ENCODE measurements at places on chromosomes 2 and 18. TPM values are rescaled to one million over a fixed set of nuclear protein-coding genes. Genes with fewer than 3 reads are reported as not detected.

Gene POTEI
- not detected for total RNA-seq

Gene FER1L5
- not detected for total RNA-seq

Gene NR4A2
- 21.9 TPM for total RNA-seq

Gene ECEL1
- total RNA-seq, result not detected

Gene LOXHD1
- total RNA-seq, result not detected

Gene HOXD4
- not detected for total RNA-seq

Gene OSBPL6
- 1.6 TPM for total RNA-seq

Gene TMSB10
- total RNA-seq, result 1,121 TPM

Gene RNF152
- total RNA-seq, result 0.38 TPM

Gene SCYGR7
- total RNA-seq, result not detected

Gene APOB
- total RNA-seq, result not detected

Gene C2orf80
- total RNA-seq, result not detected

Gene MYO1B
- total RNA-seq, result 4.6 TPM

Gene AQP4
- not detected for total RNA-seq

DNA sequence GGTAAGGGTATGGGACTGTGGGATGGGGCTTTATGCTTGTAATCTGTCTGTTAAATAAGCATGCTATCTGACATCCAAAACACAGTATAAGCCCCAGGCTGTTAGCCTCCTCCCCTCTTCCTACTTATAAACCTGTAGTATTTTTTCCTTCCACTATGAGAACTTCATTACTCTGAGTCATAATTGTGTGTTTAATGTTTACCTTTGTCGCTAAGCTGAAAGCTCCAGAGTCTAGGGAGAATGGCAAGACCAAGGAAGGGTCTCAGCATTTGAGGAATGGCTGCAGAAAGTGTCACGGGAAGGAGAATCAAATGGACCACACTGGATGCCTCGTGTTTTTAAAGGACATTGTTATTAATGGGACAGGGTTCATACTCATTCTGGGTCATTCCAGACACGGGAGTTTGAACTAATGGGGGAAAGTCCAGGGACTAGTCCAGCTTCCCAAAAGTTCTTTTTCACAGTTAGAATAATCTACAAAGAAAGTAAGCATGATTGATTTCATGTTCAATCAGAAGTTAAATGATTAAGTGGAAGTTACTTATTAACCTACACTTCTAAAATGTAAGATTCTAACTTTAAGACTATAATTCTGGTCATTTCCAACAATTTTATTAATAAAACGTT is 292.2 kb downstream of the AFF3 start:
- H3K27ac ChIP-seq, result no peak overlapping the region
- no peak overlapping the region for H3K4me3 ChIP-seq
- no peaks in the 10 kb centered on the region for H3K36me3 ChIP-seq

GRCh38 chr2:15115776-15116175 is 445.4 kb downstream of the NBAS start:
- no peaks in the 10 kb centered on the region for H3K4me1 ChIP-seq
- no peak for DNase-seq
- H3K27me3 ChIP-seq, result no peaks in the 10 kb centered on the region
- no peak overlapping the region for H3K4me3 ChIP-seq
- no peak overlapping the region for H3K27ac ChIP-seq
- H3K36me3 ChIP-seq, result no peaks in the 10 kb centered on the region

GRCh38 chr2:131037398-131038257 is 55.6 kb downstream of the FAM168B start:
- H3K4me1 ChIP-seq, result peaks cover 43% of the 10 kb centered on the region
- no peak for DNase-seq
- no peak overlapping the region for H3K4me3 ChIP-seq
- H3K27ac ChIP-seq, result no peak overlapping the region
- peaks cover 4% of the 10 kb centered on the region for H3K27me3 ChIP-seq
- H3K36me3 ChIP-seq, result no peaks in the 10 kb centered on the region

- H3K27me3 ChIP-seq, result no peaks in the 10 kb centered on the region
- no peak for DNase-seq
- peak overlapping the region; percentile 72 for H3K27ac ChIP-seq
These were observed 211.0 kb downstream of the TGIF1 start for GRCh38 chr18:3660739-3661515.

GRCh38 chr2:118970396-118971135 is 28.6 kb downstream of the MARCO start:
- no peak overlapping the region for H3K4me3 ChIP-seq
- H3K27ac ChIP-seq, result no peak overlapping the region
- no peak for DNase-seq

GRCh38 chr2:192155511-192156118 is 39.1 kb downstream of the TMEFF2 start:
- H3K27ac ChIP-seq, result no peak overlapping the region
- DNase-seq, result no peak
- H3K36me3 ChIP-seq, result no peaks in the 10 kb centered on the region
- no peak overlapping the region for H3K4me3 ChIP-seq
- no peaks in the 10 kb centered on the region for H3K4me1 ChIP-seq

DNA sequence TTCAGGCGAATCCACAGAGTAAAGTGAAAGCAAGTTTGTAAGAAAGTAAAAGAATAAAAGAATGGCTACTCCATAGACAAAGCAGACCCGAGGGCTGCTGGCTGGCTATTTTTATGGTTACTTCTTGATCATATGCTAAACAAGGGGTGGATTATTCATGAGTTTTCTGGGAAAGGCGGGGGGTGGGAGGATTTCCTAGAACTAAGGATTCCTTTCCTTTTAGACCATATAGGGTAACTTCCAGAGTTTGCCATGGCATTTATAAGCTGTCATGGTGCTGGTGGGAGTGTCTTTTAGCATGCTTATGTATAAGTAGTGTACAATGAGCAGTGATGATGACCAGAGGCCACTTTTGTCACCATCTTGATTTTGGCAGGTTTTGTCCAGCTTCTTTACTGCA is 59.8 kb downstream of the SLC4A3 start:
- no peak overlapping the region for H3K27ac ChIP-seq
- H3K36me3 ChIP-seq, result no peaks in the 10 kb centered on the region
- no peak overlapping the region for H3K4me3 ChIP-seq
- H3K4me1 ChIP-seq, result peaks cover 4% of the 10 kb centered on the region

DNA sequence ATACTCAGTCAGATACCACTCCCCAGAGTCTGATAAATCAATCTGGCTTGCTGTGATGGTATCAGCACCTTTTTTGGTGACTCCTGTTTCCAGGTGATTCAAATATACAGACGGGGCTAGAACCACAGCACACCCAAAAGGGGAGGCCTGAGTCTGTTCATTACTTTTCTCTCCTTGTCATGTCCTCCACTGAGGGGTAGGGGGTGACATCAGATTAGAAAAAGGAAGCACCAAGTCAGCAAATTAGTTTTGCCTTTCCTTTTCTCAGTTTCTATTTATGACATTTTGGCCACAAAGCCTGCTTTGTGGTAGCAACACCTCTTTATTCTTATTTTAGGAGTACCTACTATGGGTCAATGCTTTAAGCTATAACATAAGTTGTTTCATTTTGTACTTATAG is 127.4 kb downstream of the CCDC102B start:
- H3K4me3 ChIP-seq, result no peak overlapping the region
- H3K36me3 ChIP-seq, result no peaks in the 10 kb centered on the region
- H3K4me1 ChIP-seq, result no peaks in the 10 kb centered on the region
- H3K27ac ChIP-seq, result no peak overlapping the region
- no peak for DNase-seq

DNA sequence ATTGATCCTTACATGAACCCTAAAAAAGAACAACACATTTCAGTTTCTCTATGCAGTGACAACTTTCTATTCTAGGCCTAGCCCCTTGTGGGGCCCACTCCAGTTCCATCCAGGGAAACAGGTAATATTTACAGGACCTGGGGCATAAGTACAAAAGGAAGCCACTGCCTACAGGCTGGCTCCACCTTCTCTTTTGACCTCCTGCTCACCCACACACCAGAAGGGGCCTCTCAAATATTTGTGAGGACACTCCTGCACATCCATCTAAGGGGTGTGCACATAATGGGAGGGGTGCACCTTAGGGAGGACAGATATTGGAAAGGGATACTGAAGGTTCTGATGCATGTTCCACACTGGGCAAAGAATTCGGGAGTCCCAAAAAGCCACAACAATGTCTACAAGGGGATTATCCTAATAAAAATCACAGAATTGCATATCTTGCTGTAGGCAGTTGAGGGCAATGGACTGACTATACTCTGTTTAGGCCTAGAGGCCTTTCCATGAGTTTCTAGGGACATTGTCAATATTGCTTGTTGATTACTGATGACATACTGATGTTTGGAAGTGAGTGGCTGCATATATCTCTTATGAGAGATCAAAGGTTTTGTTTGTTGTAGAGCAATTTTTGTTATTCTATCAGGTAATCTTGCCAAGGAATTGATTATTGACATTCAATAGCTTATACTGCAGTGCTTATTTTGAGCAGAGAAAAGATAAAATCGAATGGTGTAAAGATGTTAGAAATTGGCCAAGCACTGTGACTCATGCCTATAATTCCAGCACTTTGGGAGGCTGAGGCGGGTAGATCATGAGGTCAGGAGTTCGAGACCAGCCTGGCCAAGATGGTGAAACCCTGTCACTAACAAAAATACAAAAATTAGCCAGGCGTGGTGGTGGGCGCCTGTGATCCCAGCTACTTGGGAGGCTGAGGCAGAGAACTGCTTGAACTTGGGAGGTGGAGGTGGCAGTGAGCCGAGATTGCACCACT is 23.8 kb upstream of the HNRNPA3 start:
- H3K27ac ChIP-seq, result no peak overlapping the region
- H3K4me3 ChIP-seq, result no peak overlapping the region
- no peaks in the 10 kb centered on the region for H3K36me3 ChIP-seq
- no peaks in the 10 kb centered on the region for H3K4me1 ChIP-seq

DNA sequence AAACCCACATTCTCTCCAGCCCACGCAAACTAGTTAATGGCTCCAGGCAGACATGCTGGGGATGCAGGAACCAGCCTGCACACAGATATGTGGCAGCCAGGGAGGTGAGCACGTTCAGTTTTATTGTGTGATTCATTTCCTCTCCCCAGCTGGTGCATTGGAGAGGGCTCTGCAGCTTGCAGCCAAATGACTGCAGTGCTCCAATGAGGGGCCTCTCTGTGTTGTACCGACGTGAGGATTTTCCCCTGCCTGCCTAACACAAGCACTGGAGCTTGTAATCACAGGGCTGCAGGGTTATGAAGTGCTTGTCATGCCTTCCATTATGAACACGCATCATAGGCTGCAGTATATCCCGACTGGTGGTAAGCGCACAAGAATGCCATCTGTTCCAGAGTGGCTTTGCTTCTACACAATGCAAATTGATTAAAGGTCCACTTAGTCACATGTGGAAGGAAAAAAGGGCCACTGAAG is 92.3 kb upstream of the THUMPD2 start:
- H3K4me1 ChIP-seq, result no peaks in the 10 kb centered on the region
- no peak overlapping the region for H3K27ac ChIP-seq
- no peaks in the 10 kb centered on the region for H3K36me3 ChIP-seq
- no peak overlapping the region for H3K4me3 ChIP-seq

GRCh38 chr2:151230627-151231140 is 31.0 kb downstream of the RBM43 start:
- DNase-seq, result no peak
- H3K36me3 ChIP-seq, result no peaks in the 10 kb centered on the region
- no peak overlapping the region for H3K27ac ChIP-seq

DNA sequence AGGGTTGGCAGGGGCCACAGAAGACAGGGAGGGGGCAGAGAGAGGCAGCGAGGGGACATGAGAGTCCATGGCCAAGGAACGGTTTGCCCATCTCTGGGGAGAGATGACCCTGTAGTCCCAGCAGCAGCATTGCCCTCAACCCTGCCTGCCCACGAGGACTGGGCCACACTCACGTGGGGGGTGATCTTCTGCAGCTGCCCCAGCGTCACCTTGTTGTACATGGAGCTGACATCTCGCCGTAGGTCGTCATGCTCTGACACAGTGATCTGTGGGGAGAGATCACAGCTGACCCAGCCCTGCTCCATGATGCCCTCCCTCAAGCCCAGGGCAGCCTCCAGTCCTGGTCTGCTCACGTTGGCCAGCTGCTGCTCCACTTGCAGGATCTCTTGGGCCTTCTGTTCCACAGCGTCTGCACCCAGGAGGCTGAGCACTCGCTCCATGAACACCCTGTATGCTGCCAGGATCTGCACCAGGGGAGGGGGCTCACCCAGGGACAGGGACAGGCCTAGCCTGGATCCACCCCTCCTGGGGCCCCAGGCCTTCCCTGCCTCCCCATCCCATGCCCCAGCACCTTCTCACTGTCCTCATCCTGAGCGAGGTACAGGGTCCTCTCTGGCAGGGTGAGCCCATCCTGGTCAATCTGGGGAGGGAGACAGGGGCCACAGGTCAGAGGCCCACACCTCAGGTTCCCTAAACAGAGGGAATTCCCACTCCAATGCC is 2.8 kb downstream of the ECEL1 start:
- H3K4me1 ChIP-seq, result no peaks in the 10 kb centered on the region
- H3K4me3 ChIP-seq, result no peak overlapping the region
- no peak overlapping the region for H3K27ac ChIP-seq
- H3K27me3 ChIP-seq, result no peaks in the 10 kb centered on the region
- no peak for DNase-seq

GRCh38 chr2:170213651-170214050 is 35.7 kb downstream of the MYO3B start:
- no peaks in the 10 kb centered on the region for H3K27me3 ChIP-seq
- H3K4me1 ChIP-seq, result no peaks in the 10 kb centered on the region
- no peak overlapping the region for H3K27ac ChIP-seq
- DNase-seq, result no peak

GRCh38 chr18:4842751-4843150 is 354.3 kb downstream of the AKAIN1 start:
- DNase-seq, result no peak
- H3K27ac ChIP-seq, result no peak overlapping the region

GRCh38 chr2:143954844-143955243 is 565.1 kb downstream of the ZEB2 start:
- H3K36me3 ChIP-seq, result no peaks in the 10 kb centered on the region
- no peaks in the 10 kb centered on the region for H3K4me1 ChIP-seq
- no peaks in the 10 kb centered on the region for H3K27me3 ChIP-seq
- no peak overlapping the region for H3K4me3 ChIP-seq
- no peak overlapping the region for H3K27ac ChIP-seq

- no peak overlapping the region for H3K4me3 ChIP-seq
- DNase-seq, result no peak
- no peak overlapping the region for H3K27ac ChIP-seq
These were observed 70.5 kb downstream of the PSMG2 start for GRCh38 chr18:12773369-12773768.

GRCh38 chr2:106563195-106563594 is 76.0 kb downstream of the CD8B2 start:
- H3K27me3 ChIP-seq, result no peaks in the 10 kb centered on the region
- H3K36me3 ChIP-seq, result no peaks in the 10 kb centered on the region
- peaks cover 8% of the 10 kb centered on the region for H3K4me1 ChIP-seq
- DNase-seq, result no peak

Data from CD8-positive, alpha-beta memory T cell (primary cell).